ENCODE measurements at places on chromosomes 11 and 22.

- DNase-seq: no peak
Measured at GRCh38 chr11:56819916-56820315, 71.4 kb upstream of the OR9G4 start.

GRCh38 chr11:72553706-72554105 lies 119.4 kb upstream of the CLPB start:
- DNase-seq: no peak

GRCh38 chr11:128535468-128536457 lies 51.6 kb downstream of the ETS1 start:
- DNase-seq: no peak

- peak; percentile 58 for DNase-seq
Measured at GRCh38 chr11:122843281-122844141, 5.2 kb downstream of the CRTAM start.

DNA sequence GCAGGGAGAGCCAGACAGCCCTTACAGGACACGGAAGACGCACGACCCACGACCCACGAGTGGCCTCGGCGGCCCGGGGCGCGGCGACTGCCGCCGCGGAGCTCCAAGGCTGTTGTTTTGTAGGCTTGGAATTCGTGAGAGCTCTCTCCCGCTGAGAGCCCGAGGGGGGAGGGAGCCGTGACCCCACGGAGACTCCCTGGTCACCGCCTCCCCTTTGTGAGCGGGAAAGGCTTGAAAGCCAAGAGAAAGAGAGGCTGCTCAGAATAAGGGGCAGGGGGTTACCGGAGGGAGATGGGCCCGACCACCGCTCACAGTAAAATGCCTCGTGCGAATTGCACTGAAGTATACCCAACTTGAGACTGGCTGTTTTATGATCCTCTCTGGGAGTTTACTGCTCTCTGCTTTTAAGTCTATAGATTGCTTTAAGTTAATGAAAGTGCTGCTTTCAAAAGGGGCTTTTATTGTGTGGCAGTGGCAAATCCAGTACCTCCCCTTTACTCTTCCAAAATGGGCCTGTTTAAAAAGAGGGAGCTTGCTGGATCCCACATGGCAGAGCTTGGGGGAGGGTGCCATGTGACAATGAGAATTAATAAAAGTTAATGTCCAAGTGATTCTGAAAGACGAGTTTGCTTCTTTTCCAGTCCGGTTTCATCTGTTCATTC lies 2.9 kb downstream of the PKNOX2 start:
- DNase-seq: no peak

DNA sequence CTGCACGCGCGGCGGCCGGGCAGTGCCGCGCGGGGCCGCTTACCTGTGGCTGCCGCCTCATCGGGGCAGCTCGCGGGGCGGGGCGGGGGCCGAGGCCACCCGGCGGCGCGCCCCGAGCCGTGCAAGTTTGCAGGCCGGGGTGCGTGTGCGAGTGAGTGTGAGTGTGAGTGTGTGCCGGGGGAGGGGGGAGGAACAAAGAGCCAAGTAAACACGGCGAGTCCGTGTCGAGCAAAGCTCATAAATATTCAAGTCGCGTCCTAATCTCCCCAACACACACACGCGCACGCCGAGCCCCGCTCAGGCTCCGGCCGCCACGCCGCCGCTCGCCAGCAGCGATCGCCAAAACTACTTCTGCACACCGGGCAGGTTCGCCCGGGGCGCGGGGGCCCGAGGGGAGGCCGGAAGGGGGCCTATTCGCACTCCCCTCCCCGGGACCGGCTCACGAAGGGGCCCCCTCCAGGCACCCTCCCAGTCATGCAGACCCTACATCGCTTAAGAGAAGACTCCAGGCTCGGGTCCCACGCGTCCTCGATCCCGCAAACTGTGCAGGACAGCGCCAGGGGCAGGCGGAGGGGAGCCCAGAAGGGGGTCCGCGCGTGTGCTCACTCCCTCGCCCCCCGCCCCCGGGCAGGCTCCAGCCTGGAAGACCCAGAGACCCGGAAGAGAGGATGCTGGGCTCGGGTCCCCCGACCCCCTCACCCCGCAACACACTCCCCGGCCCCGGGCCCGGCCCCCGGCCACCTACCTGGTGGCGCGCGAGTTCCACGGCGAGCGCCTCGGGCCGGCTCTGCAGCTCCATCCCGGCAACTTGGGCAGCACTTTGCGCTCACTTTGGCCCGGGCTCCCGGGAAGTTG lies 827 bp downstream of the PHF21B start:
- DNase-seq: no peak

GRCh38 chr11:117910525-117910924 lies 18.7 kb downstream of the TMPRSS13 start:
- DNase-seq: no peak

- DNase-seq: no peak
Measured at GRCh38 chr22:28600546-28601143, 79.0 kb downstream of the TTC28 start.

GRCh38 chr11:33620423-33621171 lies 80.0 kb downstream of the C11orf91 start:
- DNase-seq: peak; percentile 24

- DNase-seq: no peak
Measured at GRCh38 chr11:133202816-133203215, 329.5 kb downstream of the OPCML start.

GRCh38 chr22:40036126-40036525 lies 41.4 kb downstream of the FAM83F start:
- DNase-seq: no peak

- DNase-seq: no peak
Measured at GRCh38 chr22:49124608-49125007, 703.1 kb downstream of the BRD1 start.

DNA sequence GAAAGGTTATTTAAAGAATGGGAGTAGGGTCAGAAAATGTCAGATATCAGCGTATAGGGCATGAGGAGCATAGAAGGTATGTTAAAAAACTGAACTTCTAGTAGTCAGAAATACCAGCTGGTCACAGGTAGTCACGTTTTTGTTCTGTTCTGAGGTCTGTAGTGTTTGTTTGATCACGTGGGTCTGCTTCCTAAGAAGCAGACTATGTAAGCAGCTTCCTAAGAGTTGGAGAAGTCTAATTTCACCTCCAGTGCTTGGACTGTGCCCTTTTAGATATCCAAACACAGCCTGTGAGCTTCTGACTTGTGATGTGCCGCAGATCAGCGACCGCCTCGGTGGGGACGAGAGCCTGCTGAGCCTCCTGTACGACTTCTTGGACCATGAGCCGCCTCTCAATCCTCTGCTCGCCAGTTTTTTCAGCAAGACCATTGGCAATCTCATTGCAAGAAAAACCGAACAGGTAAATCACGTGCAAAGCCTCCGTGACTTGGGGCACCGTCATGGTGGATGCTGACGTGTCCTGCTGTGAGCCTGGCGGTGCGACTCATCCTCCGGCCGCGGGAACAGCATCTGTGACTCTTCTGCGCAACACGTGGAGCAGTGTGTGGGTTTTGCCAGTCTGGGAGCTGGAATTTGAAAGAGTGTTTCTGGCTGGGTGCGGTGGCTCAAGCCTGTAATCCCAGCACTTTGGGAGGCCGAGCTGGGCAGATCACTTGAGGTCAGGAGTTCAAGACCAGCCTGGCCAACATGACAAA lies 63.5 kb downstream of the PPP6R2 start:
- no peak for DNase-seq

DNA sequence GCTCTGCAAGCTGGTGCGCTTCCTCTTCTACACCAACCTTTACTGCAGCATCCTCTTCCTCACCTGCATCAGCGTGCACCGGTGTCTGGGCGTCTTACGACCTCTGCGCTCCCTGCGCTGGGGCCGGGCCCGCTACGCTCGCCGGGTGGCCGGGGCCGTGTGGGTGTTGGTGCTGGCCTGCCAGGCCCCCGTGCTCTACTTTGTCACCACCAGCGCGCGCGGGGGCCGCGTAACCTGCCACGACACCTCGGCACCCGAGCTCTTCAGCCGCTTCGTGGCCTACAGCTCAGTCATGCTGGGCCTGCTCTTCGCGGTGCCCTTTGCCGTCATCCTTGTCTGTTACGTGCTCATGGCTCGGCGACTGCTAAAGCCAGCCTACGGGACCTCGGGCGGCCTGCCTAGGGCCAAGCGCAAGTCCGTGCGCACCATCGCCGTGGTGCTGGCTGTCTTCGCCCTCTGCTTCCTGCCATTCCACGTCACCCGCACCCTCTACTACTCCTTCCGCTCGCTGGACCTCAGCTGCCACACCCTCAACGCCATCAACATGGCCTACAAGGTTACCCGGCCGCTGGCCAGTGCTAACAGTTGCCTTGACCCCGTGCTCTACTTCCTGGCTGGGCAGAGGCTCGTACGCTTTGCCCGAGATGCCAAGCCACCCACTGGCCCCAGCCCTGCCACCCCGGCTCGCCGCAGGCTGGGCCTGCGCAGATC lies 16.5 kb downstream of the P2RY2 start:
- no peak for DNase-seq

- DNase-seq: no peak
Measured at GRCh38 chr11:30919389-30920152, 333.4 kb upstream of the MPPED2 start.

DNA sequence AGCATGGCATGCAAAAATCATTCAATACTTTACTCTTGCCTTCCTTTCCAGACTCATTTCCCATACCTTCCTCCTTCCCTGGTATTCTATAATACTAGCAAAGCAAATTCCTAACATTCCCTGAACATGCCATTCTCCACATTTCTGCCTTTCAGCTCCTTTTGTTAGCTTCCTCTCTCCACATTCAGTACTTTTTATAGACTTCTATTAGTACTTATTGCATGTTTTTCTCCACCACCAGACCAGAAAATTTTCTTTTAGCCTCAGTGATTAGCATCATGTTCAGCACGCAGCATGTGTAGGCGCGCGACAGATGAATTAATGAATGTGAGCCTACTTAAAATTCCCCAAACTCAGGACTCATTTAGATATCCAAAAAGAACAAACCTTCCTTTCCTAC lies 935.3 kb downstream of the DLG2 start:
- DNase-seq: no peak

- DNase-seq: no peak
Measured at GRCh38 chr11:105448703-105449079, 161.2 kb upstream of the GRIA4 start.

DNA sequence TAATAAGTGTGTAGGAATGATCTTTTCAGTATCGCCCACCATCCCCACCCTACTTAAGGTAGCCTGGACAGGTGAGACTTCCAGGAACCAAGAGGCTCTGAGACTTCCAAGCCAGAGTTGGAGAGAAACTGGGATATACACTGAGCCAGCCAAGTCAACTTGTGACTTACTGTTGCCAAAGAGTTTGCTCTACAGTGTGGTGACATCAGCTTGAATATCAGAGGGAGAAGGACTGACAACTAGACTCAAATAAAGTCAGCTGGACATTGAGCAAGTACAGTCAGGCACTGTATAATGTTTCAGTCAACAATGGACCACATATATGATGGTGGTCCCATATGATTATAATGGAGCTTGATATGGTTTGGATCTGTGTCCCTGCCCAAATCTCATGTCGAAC lies 1.2 kb upstream of the MMP10 start:
- DNase-seq: no peak

- DNase-seq: no peak
Measured at GRCh38 chr11:34323601-34324000, 34.2 kb downstream of the ABTB2 start.

- DNase-seq: no peak
Measured at GRCh38 chr11:2300290-2300935, 1.3 kb downstream of the C11orf21 start.

GRCh38 chr22:39462443-39463221 lies 5.8 kb downstream of the MGAT3 start:
- no peak for DNase-seq

DNA sequence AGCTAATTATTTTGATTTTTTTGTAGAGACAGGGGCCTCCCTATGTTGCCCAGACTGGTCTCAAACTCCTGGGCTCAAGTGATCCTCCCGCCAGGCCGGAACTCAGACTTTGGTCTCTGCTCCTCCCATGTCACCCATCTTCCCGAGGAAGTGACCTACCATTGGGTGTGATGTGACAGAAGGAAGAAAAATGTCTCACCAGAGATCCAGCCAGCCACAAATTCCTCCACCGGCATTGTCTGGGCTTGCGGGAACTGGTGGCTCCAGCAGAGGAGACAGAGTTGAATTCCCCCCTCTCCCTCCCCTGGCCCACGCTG lies 772 bp downstream of the SLC25A45 start:
- DNase-seq: no peak

GRCh38 chr11:83278351-83278750 lies 7.8 kb downstream of the CCDC90B start:
- no peak for DNase-seq

- DNase-seq: no peak
Measured at GRCh38 chr11:130177782-130178181, 18.2 kb downstream of the ST14 start.

GRCh38 chr22:21446128-21446826 lies 20.9 kb upstream of the TMEM191C start:
- no peak for DNase-seq

GRCh38 chr11:93487032-93487483 lies 56.1 kb downstream of the SMCO4 start:
- no peak for DNase-seq

DNA sequence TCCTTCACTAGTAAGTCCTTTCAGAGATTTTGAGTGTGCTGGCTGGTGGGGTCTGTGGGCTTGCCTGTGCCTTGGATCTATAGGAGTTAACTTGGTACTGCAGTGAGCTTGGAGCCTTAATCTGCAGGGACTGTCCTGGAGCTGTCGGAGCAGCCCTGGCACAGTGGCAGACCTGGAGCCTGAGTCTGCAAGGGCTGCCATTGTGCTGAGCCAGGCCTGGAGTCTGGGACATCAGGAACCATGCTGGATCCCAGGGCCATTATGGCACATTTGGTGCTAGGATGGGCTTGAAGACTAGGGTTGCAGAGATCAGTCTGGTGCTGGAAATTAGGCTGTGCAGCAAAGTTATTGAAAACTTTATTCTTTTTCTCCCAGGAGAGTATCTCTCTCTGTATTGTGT lies 665.4 kb downstream of the METTL15 start:
- no peak for DNase-seq

GRCh38 chr22:33455036-33455435 lies 396.9 kb upstream of the SYN3 start:
- DNase-seq: no peak

DNA sequence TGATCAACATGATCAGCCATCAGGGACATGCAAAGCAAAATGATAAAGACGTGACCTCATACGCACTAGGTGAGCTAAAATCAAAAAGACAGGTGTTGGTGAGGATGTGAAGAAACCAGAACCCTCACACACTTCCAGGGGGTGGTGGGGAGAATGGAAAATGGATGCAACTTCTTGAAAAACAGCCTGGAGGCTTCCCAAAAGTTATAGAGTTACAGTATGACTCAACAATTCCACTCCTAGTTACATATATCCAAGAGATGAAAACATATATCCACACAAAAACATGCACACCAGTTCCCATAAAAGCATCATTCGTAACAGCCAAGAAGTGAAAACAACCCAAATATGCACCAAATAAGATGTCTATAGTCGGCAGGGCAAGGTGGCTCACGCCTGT lies 42.1 kb upstream of the APLNR start:
- no peak for DNase-seq

- no peak for DNase-seq
Measured at GRCh38 chr22:20602609-20603164, 95.3 kb downstream of the MED15 start.

DNA sequence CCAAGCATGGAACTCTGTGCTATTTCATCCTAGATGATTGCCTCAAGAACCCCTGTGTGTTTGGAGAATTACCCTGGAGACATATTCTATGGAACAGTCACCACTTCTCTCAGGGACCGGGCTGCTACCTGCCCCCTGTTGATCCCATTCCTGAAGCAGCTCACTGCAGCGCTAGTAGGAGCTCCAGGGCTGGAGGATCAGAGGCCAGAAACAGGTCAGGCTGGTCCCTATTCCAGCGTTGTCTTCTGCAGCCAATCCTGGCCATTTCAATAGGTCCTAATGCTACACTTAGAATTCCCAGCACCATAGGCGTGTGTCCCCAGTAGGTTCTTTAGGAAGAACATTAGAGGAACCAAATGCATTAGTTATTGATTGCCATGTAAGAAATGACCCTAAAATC lies 48.9 kb downstream of the BTG4 start:
- DNase-seq: no peak
